ENCODE measurements at places on chromosomes 12 and 14. TPM values are rescaled to one million over a fixed set of nuclear protein-coding genes. Genes with fewer than 3 reads are reported as not detected.

The TMEM132C gene
- polyA plus RNA-seq = 36.0 TPM

The KRT83 gene
- polyA plus RNA-seq = not detected

The CLEC2A gene
- polyA plus RNA-seq = not detected

The BRI3BP gene
- 5.9 TPM for polyA plus RNA-seq

The AP5M1 gene
- 43.9 TPM for polyA plus RNA-seq

The INHBC gene
- 0.16 TPM for polyA plus RNA-seq

The RFC5 gene
- 33.0 TPM for polyA plus RNA-seq

The UBR7 gene
- 28.4 TPM for polyA plus RNA-seq

DNA sequence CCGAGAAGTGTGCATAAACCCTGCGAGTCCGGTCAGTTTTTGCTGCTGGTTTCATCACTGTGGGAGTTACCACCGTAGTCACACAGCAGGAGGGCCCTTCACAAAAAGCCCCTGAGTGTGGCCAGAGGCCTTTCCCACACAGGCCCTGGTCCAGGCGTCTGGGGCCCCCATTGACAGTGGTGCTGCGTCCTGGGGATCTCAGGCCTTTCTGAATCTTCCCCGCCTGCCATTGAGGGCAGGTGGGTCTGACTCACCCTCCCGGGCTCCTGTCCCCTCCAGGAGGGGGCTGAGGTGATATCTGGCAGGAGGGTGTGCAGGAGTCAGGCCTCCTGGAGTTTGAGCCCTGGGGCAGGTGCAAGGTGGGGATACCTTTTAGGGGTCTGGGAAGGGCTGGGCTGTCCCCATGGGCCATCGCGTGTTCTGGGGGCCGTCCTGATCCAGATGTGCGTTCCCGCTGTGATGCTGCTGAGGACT lies 358.5 kb downstream of the TMEM121 start:
- peak; percentile 43 for DNase-seq

GRCh38 chr14:44846232-44846824 lies 115.4 kb downstream of the KLHL28 start:
- DNase-seq = peak; percentile 36

DNA sequence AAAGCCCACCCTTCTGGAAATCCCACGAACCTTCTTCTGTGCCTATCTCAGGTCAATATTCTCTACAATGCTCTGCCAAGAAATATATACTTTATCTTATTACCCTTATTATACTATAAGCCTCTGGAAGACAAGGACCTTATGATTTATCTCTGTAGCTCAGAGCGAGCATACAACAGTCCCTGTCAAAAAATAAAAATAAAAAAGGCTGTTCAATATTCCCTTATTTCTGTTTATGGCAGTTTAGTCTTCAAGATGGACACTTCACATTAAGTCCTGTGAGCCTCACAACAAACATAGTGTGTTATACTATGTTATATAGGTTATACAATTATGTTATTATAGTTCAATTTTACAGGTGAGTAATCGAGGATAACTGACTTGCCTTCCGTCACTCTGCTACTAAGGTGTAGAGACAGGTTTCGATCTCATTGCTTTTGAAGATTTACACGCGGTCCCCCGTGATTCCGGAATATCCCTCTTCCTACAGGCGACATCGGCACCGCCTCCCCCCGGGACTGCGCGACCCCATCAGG lies 562 bp downstream of the EAPP start:
- no peak for DNase-seq

GRCh38 chr12:132437943-132438700 lies 51.8 kb upstream of the FBRSL1 start:
- no peak for DNase-seq

DNA sequence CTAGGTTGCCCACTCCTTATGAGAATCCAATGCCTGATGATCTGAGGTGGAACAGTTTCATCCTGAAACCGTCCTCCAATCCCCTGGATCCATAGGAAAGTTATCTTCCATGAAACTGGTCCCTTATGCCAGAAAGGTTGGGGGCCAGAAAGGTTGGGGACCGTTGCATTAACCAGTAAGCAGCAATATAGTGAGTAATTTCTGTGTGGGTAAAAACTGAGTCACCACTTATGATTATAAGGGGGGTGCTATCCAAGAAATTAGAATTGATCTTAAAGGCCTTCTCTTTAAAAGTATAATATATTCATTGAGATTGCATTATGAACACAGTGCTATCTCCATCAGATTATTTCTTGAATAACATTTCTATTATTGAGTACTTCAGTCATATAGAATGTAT lies 97.2 kb downstream of the PCNX1 start:
- DNase-seq = no peak

DNA sequence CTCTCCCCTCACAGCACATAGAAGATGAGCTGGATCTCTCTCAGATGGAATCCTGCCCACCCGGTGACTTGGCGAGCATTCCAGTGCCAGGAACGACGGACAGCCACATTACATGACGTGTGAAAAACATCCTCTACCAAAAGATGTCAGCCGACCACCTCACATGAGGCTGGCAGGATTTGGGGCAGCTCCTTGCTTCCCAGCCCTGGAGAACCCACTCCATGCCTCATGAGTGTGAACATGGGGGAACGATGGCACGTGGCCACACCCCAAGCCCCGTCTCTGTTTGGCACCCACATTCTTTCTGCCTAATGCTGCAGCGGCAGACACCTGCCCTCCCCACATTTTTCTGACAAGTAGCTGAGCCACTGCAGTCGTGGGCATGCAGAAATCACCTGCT lies 202.5 kb downstream of the CALM1 start:
- DNase-seq = no peak

DNA sequence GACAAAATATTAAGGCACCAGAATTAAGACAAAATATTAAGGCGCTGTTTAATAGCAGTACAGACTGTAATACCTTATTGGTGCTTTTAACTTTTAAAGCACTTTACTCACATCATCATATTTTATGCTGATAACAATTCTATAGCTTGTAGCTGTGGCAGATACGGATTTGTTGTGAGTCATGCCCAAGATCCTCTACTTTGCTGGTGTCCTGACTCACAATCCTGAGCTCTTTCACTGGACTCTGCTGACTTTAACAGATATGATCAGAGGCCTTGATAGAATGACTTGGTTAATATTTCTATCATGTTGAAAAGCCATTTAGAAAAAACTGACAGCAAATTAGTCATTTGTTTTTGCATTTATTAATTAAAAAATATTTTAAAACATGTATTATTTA lies 99.0 kb upstream of the PKP2 start:
- DNase-seq = no peak

DNA sequence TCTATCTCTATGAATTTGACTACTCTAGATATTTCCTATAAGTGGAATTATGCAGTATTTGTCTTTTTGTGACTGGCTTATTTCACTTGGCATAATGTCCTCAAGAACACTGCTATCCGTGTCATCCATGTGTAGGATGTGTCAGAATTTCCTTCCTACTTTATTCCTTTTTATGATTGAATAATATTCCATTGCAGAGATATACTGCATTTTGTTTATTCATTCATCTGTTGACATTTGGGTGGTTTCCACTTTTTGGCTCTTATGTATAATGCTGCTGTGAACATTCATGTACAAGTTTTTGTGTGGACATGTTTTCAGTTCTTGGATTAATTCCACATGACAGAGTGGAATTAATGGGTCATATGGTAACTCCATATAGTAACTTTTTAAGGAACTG lies 45.7 kb upstream of the ATP2A2 start:
- no peak for DNase-seq

- DNase-seq = no peak
Observed at GRCh38 chr14:60651086-60651795, 2.0 kb upstream of the SIX1 start.

GRCh38 chr14:22086131-22086530 lies 412.5 kb upstream of the OR4E1 start:
- no peak for DNase-seq

GRCh38 chr12:101773650-101774162 lies 34.4 kb upstream of the SYCP3 start:
- DNase-seq = peak; percentile 68

DNA sequence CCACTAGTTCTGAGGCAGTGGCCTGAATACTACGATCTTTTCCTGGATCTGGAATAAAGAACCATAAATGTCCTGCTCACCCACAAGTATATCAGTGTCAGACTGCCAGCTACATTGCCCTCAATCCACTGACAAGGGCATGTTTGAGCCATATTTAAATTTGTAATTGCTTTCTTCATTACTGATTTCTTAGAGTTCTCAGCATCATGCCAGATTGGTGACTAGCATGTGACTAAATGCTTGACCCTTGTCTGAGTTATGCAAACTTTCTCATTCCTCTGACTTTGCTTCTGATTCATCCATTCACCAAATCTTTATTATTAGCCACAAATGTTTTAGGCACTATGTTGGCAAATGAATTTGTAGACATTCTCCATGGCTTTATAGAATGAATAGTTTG lies 143.6 kb upstream of the SLC16A7 start:
- no peak for DNase-seq

DNA sequence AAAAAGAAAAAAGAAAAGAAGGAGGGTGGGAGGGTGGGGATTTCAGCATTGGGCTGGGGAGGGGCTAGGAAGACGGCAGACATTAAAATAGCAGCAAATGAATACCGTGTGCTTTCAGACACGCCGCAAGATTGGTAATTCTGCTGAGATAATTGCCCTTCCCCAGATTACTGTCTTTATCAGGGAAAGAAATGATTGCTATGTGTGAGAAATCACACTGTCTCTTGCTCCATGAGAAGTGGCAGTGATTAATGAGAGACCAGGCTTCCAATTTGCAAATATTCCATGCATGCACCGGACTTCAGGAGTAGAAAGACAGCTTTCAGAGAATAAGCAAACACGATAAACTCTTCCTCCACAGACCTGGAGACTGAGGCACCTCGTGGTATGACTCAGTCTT lies 7.6 kb upstream of the KCNA5 start:
- no peak for DNase-seq

DNA sequence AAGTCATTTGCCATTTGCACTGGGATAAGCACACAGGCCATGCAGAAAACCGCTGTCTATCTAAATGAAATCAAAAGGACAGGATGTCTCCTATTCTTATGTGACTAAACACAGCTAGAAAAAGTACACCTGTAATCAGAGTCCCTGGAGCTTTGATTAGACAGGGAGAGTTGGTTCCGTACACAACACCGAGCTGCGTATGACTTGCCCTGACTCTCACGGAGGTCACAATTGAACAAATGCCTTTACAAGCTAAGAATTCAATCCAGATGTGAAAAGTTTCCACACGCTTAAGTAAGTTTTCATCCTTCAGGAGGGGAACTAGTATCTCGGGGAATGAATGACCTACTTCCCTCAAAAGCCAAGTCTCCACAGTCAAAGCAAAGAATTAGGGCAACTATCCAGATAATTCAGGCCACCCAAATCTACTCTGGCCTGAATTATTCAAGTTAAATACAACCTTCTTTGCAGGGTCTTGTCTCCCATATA lies 67.5 kb downstream of the RTN1 start:
- no peak for DNase-seq

DNA sequence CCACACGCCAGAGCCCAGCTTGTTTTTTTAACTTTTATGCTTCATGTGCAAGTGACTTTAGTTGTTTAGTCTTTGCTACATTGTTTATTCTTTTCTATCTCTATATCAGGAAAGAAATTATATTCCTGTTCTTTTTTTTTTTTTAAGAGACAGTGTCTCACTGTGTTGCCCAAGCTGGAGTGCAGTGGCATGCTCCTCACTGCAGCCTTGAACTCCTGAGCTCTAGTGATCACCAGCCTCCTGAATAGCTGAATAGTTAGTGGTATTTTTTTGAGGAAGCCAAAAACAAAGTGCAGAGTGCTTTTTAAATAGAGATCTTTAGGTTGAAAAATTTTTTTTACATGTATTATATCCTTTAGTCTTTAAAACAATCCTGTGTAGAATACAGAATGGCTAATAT lies 58.2 kb downstream of the ETNK1 start:
- DNase-seq = no peak

DNA sequence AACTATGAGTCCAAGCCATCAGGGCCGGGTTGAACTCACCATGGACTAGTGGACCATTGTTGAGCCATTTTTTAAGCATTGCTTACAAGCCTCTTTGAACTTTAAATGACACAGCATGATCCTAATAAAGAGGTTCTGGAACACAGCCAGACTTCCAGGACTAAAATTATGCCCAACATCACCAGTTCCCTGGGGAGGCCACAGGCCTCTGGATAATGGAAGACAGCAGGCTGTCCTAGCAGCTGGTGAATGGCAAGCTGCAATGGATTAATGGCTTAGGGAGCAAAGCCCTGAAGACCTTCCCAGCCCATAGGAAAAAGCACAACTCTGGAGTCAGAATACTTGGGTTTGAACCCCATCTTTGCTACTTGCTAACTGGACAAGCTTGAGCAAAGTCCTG lies 71.3 kb downstream of the FLRT2 start:
- no peak for DNase-seq

DNA sequence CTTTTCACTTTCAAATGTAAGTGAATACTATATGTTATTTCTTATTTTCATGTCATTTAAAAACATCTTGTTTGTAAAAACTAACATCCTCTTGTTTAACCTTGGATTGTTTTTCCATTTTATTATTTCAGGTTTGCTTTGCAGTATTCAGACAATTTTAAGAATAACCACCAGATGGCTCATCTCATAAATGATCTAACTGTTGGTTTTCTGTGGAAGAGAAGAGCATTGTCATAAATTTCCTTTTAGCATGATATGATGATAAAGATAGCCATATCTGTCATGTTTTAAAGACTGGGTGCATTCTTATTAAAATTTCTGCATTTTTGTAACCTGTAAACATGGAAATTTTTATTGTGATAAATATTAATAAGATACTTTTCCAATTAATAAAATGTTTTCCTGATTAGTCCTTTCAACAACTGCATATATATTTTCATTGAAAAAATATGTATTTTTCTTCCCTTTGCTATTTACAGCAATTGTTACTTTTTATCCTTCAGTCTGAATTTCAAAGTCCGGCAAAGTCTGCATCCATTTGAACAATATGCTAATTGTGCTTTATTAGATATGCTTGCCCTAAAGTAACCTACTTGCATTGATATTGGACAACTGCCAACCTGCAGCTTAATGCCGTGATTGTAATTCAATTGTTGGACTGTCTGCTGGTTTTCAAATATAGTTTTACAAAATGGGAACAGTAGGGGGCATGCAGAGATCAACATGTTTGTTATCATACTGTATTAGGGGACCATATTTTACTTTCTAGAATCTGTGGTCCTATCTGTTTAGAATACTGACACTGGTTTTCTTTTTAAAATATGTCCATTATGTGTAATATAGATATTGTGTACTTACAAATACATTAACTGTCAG lies 163.4 kb downstream of the GARIN6 start:
- peak; percentile 48 for DNase-seq

GRCh38 chr14:81221579-81222102 lies 882 bp upstream of the GTF2A1 start:
- DNase-seq = no peak

DNA sequence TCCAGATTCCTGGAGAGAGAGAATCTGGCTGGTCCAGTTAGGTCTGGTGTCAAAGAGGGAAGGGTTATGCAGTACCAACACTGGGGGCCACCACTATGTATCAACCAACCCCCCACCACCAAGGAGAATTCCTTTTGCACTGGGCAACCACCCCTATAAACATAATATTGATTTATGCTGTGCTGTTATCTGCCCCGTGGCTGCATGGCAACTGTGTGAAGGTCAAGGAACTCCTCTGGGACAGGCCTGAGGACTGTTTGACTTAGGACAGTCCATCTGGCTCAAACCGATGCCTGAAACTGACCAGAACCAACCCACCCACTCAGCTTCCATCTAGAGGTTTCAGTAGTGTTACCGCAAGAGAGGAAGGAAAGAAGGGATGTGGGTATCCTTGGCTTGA lies 20.5 kb downstream of the PLEKHH1 start:
- DNase-seq = no peak

GRCh38 chr14:24734917-24735500 lies 101.0 kb upstream of the GZMB start:
- DNase-seq = no peak
